SW480 (cell line): ENCODE measurements at places on chromosomes 13 and 19.

DNA sequence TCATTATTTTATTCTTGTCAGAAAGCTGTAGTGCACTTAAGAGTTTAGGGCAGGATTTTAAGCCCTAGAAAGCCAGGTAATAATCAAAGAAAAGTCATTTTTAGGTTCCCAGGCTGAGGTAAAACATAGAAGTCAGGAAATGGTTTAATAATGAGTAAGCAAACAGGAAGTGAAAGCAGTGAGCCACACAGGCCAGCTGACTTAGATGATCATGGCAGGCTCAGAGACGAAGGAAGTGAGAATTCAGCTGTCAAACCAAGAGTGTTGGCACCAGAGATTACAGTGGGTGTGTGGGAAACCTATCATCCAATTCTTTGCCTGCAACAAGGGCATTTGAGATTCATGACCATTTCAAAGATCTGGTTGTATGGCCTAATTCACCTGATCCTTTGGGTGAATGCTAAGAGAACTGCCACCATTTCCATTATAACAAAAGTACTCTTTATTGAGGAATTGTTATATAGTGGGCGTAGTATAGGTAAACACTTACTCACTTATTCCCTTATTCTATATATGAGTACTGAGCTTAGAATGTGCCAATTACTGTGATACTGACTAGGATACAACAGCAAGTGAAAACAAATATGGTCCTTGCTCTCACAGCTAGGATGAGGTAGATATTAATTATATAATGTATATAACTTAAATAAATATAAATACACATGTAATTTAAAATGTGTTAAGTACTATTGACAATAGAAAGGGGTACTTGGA lies 103.7 kb upstream of the EDNRB start:
- DNase-seq: no peak

- DNase-seq: no peak
These were observed 4.3 kb downstream of the CSNK1A1L start for GRCh38 chr13:37101201-37101600.

- no peak for DNase-seq
These were observed 151.7 kb downstream of the LHFPL6 start for GRCh38 chr13:39451301-39451700.

GRCh38 chr19:58181902-58182576 lies 822 bp upstream of the ZNF274 start:
- DNase-seq: no peak

- no peak for DNase-seq
These were observed 60.0 kb upstream of the SPRY2 start for GRCh38 chr13:80400865-80401426.

DNA sequence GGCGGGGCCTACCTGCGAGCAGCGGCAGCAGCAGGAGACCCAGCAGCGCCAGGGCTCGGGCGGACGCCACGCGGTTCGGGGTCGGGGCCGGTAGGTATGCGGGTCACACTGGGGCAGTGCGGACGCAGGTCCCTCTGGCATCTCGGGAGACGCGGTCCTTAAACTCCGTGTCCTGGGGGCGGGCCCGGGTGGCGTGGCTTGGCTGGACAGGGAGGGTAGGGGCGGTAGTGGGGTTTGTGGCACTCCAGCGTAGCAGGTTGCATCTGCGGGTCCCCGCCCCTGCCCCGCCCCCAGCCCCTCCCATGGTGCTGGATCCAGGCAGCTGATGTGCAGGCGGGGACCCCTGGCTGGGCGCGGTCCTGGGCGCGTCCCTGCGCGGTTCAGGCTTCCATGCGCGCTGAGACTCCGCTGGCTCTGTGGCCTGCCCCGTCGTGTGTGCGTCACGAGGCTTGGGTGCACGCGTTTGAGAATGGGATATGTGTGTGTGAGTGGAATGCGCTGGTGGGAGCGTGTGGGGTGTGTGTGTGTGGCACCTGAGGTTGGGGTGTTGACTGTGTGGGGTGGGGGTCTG lies 96.1 kb downstream of the WTIP start:
- DNase-seq: no peak

- no peak for DNase-seq
These were observed 351.3 kb downstream of the SLITRK1 start for GRCh38 chr13:83531022-83531421.

DNA sequence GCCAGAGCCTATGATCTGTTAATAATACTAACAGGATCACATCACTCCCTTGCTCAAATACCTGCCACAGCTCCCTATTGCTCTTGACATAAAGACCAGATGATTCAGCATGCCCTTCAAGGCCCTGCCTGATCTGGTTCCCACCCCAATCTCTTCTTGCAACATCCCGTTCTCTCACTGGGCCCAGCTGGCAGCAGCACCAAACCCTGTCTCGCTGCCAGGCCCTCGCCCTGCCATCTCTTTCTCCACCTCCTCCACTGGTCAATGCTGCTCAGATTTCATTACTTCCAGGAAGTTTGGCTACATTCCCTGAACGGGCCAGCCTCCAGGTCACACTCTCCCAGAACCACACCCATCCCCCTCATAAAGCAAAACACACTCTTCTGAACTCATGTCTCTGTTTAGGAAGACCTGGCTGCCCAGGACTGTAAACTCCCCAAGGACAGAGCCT lies 8.6 kb upstream of the BCAT2 start:
- DNase-seq: peak; percentile 54

GRCh38 chr13:49652355-49653305 lies 24.3 kb downstream of the ARL11 start:
- DNase-seq: peak; percentile 81

DNA sequence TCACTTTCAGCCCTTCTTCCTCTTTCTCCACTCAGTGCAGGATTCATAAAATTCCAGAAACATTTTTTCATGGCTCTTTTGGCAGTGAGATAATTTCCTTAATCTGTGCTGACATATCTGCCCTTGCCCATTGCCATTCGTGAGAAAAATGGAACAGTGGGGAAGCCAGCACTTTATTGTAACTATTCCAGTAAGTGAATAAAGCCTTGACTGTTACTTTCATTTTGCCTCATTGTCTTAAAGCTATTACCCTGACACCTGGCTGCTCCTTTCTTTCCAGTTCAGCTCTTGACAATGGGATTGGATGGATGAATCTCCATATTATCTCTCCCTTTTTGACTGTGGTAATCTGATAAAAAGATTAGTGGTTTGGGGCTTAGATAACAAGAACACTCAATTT lies 1068.1 kb upstream of the PCDH20 start:
- DNase-seq: no peak

GRCh38 chr19:277581-278165 lies 13.5 kb downstream of the PLPP2 start:
- DNase-seq: no peak

GRCh38 chr13:44004878-44005277 lies 125.2 kb downstream of the LACC1 start:
- DNase-seq: no peak

DNA sequence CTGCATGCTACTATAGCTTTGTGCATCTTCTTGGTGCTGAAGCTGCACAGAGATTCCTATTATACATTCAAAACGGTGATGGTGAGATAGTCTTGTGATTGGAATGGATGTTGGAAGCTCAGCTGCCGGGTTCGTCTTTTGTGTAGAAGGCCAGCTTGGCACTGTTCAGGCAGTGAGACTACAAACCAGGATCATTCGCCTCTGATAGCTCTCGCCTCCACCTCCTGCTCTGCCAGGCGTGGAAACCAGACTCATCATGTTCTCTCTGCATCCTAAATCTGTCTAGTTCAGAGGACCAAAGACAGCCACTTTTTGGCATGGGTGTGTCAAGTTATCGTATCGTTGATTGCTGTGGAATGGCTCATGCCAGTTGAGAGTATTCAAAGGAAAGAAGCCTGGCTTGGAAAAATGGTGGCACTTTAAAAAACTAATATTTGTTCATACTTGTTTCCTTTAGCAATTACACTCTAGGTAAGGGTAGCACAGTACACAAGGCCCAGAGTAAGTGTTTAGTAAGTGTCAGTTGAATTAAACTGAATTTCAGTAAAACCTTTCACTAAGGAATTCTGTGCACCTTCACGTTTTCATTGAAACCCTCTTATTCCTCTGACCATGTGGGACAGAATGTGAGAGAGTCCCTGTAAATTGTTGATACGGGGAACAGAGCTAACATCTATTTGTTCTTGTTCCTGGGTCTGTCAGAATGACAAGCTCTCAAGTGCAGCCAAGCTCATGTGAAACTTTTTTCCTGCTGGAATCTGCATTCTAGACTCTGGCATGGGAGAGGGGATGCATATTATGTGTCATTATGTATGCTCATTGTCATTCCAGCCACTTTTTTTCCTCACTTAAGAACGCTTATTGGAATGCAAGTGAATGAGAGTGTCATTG lies 69.8 kb downstream of the DPY19L3 start:
- DNase-seq: no peak

GRCh38 chr13:53612200-53612599 lies 583.6 kb downstream of the OLFM4 start:
- no peak for DNase-seq

DNA sequence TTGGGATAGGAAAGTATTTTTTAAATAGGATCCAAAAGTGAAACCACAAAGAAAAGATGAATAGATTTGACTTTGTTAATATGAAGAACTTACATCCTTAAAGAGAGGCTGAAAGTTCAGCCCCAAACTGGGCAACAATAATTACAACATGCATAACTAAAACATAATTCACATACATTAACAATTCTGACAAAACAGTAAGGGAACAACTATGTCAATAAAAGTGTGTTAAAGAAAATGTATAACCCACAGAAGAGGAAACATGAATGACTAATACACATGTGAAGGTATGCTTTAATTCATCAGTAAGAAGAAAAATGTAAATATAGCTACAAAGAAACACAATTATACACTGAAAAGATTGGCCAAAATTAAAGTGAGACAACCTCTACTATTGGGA lies 1597.6 kb upstream of the MIR17HG start:
- DNase-seq: no peak

GRCh38 chr19:16144216-16144581 lies 714 bp downstream of the HSH2D start:
- no peak for DNase-seq

- DNase-seq: no peak
These were observed 308.3 kb downstream of the SLC7A1 start for GRCh38 chr13:29287237-29287636.

DNA sequence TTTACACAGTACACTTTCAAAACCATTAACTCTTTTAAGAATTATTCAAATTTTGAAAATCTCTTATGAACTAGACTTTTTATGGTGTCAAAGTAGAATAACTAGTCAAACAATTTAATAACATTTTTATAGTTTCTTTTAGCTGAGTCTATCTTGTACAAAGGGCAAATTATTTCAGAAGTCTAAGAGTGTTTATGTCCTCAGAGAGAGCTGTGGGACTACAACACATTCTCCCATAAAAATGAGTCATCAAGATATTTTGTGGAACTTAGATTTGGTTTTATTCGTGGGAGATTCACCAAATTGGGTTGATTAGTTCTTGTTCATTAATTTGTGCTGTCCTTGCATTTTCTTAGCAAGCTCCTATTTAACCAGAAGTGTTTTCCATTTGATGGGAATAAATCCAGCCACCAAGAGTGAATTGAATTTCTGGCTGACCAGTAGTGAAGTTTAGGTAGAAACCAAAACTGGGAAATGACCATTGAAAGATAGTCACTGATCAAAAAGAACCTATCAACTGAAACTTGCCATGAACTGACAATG lies 291.0 kb downstream of the DLEU7 start:
- no peak for DNase-seq

GRCh38 chr19:1407528-1408299 lies at the start of gene DAZAP1:
TSS of gene DAZAP1 (plus strand) at chr19:1407586. CDS start at chr19:1407774, 188 bp downstream.
- no peak for DNase-seq

DNA sequence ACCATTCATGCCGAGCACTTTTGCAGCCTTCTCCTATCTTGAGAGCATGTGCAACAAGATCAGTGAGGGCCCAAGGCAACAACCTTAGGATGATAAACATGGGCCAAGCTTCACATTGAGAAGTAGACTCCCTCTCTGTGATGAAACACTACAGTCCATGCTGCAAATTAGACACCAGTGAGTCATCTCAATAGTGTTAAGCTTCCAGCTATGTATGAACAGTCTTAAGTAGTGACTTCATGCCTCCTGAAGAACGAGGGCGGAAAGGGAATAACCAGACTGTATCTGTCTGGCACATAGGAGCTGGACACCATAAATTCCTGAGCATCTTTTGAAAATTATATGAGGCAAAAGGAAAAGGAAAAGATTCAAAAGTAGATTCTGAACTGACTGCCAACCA lies 309.9 kb upstream of the SLITRK1 start:
- no peak for DNase-seq

DNA sequence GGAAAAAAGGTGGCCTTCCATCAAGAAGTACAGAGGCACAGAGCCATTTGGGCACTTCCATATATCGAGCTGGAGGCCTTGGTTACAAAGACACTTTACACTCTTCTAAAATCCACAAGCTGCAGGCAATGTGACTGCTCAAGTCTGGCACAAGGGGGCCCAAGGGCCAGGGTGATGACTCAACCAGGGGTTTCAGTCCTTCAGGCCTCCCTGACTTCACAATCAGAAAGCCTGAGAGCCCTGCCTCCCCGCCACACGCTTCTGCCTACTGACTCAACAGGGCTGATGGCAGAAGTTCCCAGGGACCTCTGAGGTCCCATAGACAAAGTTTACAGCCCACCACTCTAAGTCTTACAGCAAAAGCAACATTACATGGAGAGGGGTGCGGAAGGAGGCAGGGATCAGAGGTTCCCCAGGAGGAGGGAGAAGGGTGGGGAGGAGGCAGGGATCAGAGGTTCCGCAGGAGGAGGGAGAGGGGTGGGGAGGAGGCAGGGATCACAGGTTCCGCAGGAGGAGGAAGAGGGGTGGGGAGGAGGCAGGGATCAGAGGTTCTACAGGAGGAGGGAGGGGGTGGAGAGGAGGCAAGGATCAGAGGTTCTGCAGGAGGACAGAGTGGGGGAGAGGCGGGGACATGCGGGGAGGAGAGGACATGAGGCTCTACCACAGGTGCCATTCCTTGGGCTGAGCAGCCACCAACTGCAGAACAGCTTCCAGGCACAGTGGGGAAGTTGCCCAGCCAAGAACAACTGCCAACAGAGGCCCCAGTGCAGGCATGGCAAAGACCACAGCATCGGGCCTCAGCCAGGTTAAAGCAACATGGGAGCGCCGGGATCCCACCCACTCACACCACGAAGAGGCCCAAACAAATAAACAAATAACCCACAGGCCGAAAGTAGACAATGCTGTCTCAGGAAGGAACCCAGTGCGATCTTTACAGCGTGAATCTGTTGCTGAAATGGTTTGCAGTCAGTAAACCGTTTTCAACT lies 52.0 kb downstream of the SLC7A1 start:
- peak; percentile 11 for DNase-seq

DNA sequence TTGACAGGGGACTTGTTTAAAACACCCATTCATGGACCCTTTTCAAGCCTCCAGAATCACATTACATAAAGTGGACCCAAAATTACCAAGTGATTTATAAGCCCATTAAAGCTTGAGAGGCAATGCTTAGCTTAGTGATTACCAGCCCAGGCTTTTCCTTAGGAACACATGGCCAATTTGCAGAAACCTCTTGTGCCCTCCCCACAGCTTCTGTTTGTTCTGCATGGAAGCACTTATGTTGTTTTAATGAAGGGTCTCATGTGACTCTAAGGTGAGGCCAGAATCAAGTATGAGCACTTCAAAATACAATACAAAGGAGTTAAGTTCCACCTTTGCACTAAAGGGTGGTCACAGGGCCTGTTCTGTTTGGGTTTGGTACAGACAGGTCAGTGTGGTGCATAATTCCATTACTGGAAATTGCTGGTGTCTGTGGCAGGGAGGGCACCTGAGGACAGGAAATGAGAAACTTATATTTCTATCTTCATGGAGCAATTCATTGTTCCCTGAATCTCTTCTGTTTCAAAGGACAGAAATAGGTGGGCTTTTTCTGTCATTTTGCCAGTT lies 15.3 kb downstream of the ZNF486 start:
- no peak for DNase-seq
